GF-D8 (cell line): ENCODE measurements at places on chromosomes 13 and 19.

DNA sequence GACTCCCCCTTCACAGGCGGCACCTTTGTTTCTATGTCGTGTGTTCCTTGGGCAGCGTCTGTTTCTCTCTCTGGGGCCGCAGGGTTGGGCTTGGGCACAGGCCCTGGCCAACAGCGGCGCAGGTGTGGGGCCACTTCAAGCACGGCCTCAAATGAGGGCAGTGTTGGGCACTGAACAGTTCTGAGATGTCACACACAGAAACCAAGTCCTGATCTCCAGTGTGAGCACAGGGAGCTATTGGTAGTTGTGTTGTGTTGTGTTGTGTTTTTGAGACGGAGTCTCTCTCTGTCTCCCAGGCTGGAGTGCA, 42.7 kb downstream of the GATAD2A start:
- DNase-seq, result no peak

DNA sequence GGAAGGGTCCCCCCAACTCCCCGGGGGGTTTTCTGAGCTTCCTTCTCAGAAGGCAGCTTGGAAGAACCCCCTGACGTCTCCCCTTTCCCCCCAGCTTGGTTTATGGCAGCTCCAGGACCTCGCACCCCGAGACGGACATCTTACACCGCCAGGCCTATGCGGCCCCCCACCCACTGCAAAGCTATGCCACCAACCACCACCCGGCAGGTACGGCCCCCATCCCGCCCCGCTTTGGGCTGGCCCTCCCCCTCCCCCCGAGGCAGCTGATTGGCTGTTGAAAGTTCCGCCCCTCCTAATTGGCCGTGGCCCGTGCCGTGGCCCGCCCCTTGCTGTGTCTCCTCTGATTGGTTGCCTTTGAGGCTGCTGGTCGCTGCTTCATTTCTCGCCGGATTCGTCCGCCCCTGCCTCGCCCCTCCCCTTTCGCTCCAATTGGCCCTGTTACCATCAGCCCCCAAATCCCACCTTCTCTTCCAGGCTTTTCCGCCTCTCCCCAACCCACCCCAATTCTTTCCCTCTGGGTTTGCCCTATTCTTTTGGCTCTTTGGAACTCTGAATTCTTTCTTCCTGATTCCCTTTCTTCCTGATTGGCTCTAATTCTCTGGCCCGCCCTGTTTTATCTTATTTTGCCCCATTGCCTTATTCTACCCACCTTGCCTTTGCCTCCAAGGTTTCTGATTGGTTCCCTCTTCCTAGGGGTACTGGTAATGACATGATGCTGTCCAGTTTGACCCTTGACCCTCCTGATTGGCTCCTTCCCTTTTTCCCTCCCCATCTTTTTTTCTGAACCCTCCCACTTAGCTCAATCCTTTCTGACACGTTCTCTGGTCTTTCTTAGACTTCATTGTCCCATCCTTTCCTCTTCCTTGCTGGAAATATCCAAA, 2.5 kb downstream of the PRR12 start:
- DNase-seq, result no peak

DNA sequence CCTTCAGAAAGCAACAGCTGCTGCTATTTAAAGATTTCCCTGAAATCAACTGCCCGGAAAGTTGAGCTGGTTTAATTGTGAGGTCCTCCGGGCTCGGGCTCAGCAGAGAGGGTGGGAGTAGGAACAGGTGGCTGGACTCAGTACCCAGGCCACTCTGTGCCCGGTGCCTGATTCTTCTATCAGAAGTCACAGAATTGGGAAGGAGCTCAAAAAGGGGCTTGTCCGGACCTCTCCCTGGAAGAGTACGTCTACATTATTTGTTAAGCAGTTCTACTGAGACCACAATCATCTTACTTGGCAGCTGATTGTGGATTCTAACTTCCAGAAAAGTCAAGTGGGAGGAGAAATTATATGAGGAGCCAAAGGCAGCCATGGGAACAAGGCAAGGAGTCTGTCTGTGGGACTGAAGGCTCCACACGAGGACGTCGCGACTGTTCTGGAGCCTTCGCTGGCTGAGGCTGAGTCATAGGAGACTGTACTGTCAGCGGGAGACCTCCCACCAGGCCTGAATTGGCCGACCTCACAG, 91.7 kb upstream of the ANKRD10 start:
- no peak for DNase-seq

DNA sequence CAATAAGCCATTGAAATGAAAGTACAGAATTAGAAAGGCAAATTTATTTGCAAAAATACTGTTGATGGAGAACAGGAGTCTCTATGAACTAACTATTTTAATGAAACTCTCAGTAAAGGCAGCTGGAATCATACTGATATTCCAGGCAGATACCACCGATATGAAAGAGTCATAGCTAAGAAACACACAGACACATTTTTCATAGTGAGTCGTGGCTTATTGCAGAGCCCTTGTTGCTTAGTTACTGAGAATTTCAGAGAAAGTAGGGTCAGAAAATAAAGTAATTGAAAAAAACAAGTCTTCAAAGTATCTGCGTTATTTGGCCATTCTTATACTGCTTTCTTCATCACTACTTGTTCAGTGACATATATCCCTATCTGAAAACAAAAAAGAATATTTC, 1890.9 kb downstream of the PCDH9 start:
- DNase-seq, result no peak

- no peak for DNase-seq
Measured at GRCh38 chr13:50141375-50141975, 126.2 kb downstream of the KCNRG start.

- no peak for DNase-seq
Measured at GRCh38 chr13:43389983-43390382, 366.6 kb downstream of the DNAJC15 start.

DNA sequence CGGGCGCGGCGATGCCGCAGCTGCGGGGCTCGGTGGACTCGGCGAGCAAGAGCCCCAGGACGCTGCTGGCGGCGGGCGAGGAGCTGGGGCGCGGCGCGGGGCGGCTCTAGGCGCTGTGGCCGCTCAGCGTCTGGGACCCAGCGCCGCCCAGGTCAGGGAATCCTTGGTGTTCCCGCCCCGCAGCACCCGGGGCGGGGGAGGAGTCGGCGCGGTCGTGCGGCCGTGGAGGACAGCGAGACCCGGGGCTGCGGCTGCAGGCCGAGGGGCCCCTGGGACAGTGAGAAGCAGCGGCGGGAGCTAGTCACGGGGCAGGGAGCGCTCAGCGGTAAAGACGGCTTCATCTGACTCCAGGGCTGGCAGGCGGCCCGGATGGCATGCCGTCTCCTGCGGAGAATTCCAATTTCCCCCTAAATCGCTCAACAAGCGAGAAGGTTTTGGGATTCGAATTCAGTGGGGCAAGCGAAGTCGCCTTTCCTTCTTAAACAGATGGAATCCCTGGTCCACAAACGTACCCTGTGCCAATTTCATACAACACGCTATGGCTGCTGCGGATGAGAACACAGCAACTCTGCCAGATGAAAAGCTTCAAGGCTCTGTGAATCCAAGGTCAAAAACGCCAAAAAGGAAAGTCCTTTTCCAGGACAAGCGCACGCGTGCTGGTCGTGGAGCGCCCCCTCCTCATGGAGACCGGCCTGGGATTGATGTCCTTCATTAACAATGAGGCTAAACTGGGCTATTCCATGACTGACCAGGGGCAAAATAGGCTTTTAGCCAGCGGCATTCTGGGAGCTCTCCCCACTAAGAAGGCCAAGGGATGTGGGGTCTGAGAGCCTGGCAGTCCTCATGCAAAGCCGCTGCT, 4.2 kb upstream of the ZSCAN4 start:
- no peak for DNase-seq
